Caco-2 (cell line): ENCODE measurements at places on chromosomes 13 and 19. TPM values are rescaled to one million over a fixed set of nuclear protein-coding genes. Genes with fewer than 3 reads are reported as not detected.

Gene IGSF23
- 3.9 and 6.8 TPM in 2 replicates for total RNA-seq

Gene FCAR
- total RNA-seq, result not detected in 2 replicates

GRCh38 chr13:98221234-98221633, 44.2 kb upstream of the RNF113B start:
- no peaks in the 10 kb centered on the region for H3K4me1 ChIP-seq
- H3K36me3 ChIP-seq, result peaks cover 5% of the 10 kb centered on the region
- DNase-seq, result no peak
- no peak overlapping the region for H3K27ac ChIP-seq

GRCh38 chr19:46107371-46107770, 17.1 kb downstream of the IGFL3 start:
- no peak overlapping the region for H3K27ac ChIP-seq
- 0 out of 2 replicates have a peak, but pooled peaks cover 4% of the 10 kb centered on the region for H3K4me1 ChIP-seq
- no peak for DNase-seq
- H3K36me3 ChIP-seq, result no peaks in the 10 kb centered on the region

DNA sequence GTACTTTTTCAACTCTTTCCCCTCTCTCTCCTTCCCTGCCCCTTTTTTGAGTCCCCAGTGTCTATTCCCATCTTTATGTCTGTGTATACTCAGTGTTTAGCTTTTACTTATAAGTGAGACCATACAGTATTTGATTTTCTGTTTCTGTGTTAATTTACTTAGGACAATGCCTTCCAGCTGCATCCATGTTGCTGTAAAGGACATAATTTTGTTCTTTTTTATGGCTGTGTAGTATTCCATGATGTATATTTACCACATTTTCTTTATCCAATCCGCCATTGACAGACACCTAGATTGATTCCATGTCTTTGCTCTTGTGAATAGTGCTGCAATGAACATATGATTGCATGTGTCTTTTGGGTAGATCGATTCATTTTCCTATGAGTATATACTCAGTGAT, 10.7 kb upstream of the ZC3H13 start:
- no peaks in the 10 kb centered on the region for H3K27me3 ChIP-seq
- H3K4me3 ChIP-seq, result no peak overlapping the region
- DNase-seq, result no peak
- H3K36me3 ChIP-seq, result no peaks in the 10 kb centered on the region
- no peaks in the 10 kb centered on the region for H3K4me1 ChIP-seq
- no peak overlapping the region for H3K27ac ChIP-seq

GRCh38 chr19:29571181-29571580, 34.9 kb upstream of the POP4 start:
- no peaks in the 10 kb centered on the region for H3K4me1 ChIP-seq
- H3K27ac ChIP-seq, result no peak overlapping the region
- H3K36me3 ChIP-seq, result no peaks in the 10 kb centered on the region
- no peaks in the 10 kb centered on the region for H3K27me3 ChIP-seq
- H3K4me3 ChIP-seq, result no peak overlapping the region
